Activated naive CD4-positive, alpha-beta T cell treated with anti-CD3 and anti-CD28 coated beads, Interleukin-2, amount 50 U/mL, for 16 hours (primary cell): ENCODE measurements at places on chromosomes 7 and 10.
A peak's percentile ranks its signal among the peaks of the same experiment; 100 is the strongest.

DNA sequence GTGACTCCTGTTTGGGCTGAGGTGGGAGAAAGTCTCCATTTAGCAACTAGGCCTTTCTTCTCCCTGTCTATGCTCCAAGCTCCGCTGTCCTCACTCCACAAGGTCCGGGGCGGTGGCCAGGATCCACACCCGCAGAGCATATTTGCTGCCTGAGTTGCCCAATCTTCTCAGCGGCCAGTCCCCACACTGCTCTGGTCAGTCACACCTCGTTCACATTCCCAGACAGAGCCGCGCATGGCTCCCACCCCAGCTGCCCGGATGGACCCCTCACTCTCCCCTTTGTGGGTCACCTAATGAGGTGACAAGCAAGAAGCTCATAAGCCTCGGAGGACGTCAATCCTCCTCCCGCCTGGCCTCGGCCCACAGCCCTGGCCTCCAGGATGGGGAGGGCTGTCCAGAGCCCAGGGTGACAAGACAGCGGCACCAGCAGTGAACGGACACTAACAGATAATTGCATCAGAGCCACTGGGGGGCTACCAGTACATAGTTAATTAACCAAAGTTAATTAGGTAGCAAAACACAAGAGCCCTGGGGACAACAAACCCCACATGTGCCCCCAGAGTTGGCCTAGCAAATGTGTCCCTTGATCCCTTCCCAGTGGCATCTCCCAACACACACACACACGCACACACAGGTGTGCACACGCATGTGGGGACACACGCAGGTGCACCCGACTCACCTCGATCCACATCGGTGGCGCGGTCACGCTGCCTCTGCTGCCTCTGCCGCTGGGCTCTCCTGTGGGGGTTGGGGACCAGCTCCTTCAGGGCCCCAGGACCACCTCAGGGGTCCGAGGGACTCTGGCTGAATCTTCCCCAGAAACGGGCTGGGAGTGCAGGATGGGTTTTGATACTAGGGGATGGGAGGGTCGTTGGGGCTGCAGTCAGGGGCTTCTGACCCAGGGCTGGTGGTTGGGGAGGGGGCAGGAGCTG lies 11.8 kb downstream of the EPHA1 start:
- DNase-seq = no peak

DNA sequence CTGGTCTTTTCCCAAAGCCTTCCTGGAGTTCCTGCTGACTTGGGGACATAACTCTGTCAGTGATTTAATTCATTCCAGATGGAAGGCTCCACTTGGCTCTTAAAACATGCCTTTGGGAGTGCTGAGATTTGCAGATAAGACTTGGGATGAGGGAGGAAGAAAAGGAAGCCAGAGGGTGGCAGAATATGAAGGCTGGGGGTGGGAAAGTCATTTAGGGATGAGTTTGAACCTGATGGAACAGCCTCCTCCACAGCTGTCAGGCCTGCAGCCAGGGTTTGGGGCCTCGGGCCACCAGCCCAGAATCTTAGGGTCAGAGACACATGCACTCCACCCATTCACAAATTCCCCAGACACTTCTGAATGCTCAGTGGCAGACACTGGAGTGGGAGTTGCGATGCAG lies 28.4 kb upstream of the EIF5AL1 start:
- no peak for DNase-seq

- no peak for DNase-seq
Measured at GRCh38 chr10:24706479-24707118, 17.1 kb downstream of the ARHGAP21 start.

- no peak for DNase-seq
Measured at GRCh38 chr7:36161996-36162395, 8.9 kb downstream of the EEPD1 start.

DNA sequence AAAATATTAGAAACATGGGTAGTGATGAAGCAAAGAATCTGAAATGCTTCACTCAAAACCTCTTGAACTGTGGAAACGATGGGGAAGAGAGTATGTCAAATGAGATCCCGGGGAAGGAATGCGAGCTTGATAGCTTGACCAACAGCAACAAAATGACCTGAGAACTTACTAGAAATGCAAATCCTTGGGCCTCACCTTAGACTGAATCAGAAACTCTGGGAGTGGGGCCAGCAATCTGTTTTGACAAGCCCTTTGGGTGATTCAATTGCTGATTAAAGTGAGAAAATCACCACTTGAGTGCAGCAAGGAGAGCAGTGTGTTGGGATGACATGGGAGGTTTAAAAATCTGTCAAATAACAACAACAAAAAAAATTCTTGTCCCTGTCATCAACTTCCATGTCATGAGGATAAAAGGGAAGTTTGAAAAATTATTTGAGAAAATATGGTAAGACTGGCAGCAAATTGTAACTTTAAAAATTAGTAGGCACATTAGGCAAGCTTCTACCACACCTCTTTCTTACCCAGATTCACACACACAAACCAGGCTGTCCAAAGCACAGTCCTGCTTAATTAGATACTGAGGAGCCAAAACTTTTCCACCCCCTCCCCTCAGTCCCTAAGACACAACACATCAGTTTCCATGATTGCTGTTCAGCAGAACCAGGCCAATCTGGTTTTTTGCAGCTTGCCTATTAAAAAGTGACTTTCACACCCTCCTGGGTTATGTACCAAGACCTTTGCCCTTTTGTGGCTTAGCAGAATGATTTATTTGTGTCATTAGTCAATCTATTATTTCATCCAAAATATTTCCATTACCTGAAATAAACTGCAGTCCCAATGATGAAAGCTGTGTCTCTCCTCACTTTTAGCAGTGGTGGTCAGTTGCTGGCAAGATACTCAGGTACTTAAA lies 15.6 kb downstream of the CALCR start:
- DNase-seq = no peak

DNA sequence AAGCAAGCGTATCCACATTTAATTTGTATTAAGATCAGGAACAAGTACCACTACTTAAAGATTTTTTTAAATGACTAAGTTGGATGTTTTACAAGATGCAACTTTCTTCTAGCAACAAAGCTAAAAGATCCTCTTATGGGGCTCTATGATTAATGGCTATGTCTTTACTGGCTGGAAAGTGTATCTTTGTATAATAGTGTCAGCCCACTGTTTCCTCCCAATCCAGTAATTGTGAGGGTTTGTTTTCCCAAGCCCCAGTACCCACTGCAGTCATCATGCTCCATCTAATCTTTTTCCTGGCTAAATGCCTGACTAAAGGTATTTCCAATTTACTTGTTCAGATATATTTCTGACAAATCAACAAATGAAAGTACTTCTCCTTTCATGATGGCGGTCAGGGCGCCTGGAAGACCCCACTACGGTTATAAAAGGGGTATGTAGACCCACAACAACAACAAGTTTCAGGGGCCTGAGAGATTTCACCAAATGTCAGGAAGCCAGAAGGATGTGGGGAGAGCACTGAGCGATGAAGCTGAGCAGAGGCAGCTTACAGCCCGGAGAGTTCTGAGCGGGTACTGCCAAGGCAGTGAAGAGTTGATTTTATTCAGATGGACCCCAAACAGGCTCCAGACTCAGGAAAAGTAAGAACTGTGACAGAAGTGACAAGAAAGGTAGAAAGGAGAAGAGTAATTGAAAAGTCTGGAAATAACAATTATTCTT lies 222.6 kb upstream of the KLF14 start:
- no peak for DNase-seq

- no peak for DNase-seq
Measured at GRCh38 chr7:14859267-14859666, 43.3 kb downstream of the DGKB start.

DNA sequence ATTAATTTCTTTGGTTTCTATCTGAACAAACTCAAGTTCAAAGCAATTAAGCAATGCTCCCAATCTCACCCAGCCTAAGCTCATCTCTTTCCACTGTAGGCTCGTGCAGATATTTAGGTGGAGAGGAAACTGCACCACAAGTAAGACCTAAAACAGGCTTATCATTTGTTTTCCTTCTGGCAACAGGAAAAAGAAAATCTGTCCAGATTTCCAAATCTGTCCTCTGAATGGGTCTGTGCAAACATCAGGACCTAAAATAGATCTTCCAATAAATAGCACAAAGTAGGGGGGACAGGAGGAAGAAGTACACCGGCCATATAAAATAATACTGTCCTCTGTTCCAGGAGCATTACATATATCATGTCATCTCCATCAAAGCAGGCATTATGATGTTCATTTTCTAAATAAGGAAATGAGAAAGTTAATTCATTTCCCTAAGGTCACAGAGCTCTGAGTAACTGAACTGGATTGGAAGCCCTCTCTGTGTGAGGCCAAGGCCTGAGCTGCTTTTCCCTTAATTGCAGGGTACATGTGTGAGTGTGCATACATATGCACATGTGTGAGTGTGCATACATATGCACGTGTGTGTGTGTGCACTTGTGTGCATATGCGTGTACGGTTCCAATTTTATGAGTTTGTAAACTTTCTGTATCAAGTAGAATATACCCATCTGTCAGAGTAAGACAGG lies 92.8 kb upstream of the PARD3 start:
- DNase-seq = no peak

DNA sequence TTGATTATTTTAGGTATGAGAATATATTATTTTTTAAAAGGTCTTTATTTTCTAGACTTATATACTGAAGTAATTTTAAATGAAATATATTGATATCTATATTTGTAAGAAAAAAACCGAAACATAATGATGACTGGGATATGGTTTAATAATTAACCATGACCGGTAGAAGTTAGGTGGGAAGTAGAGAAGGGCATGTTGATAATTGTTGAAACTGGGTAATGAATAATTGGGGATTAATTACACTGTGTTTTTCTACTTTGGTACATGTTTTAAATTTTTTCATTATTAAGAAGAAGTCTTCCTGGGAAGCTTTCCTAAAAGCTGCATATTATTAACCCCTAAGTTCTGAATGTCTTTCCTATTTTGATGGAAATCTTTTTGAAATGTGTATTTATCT lies 16.3 kb downstream of the TSPAN12 start:
- no peak for DNase-seq

DNA sequence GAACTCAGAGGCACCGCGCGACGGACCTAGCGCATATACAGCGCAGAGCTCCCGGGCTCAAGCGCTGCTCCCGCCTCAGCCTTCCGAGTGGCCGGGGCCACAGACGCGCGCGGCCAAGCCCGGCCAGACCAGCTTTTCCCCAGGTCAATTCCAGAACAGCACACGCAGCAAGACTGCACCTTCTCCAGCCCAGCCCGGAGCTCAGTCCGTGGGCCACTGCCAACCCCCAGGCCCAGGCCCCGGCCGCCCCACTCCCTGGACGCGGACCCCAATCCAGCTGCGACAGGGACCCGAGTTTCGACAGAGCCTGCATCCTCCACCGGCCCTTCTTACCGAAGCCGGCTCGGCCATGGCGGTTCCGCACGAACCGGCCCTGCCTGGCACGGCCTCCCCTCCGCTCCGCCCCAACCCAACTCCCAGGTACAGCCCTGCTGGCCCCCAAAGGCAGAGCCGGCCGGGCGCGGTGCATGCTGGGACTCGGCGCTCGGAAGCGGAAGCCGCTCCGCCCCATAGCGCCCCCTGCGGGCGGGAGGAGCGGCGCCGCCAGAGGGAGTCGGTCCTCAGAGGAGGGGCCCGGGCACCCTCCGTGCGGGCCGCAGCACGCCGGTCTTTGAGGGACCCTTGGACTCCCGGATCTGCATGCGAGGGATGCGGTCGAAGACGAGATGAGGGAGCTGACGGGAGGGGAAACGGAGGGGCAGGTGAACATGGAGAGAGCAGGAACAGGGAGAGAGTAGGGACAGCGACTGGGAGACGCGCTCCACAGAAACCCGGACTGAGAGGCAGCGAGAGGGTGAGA lies at the start of gene ZNF425:
ZNF425 (minus strand) TSS at position 462 of the 799 bp plus-strand sequence; CDS start at position 351, 111 bp downstream.
- DNase-seq = peak; percentile 95

- DNase-seq = no peak
Measured at GRCh38 chr10:74334221-74334620, 183.2 kb downstream of the ADK start.

DNA sequence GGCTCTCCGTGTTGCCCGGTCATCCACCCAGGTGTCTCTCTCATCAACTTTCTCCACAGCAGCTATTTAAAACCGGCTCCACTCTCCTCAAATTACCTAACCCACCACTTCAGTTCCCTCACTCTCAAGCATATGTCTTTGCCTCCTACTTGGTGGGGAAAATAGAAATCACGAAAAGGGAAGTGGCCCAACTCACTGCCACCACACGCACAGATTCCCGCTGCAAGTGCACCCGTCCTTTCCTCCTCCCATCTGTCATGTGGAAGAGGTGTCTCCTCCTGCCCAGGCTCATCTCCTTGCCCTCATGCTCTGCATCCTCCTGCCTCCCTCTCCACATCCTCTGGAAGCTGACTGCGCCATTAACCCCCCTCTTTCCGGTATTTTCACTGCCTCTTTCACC lies 80.8 kb upstream of the MKX start:
- no peak for DNase-seq

DNA sequence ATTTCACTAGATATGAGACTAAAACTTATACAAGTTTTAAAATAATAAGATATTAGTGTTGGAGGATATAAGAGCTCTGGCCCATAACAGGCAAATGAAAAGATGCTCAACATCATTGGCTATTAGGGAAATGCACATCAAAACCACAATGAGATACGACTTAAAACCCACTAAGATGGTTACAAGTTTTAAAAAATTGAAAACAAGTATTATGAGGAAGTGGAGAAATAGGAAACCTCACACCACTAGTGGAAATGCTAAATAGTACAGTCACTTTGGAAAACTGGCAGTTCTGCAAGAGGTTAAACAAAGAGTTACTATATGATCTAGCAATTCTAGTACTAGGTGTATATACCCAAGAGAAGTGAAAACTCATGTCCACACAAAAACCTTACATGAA lies 17.2 kb downstream of the PANK1 start:
- DNase-seq = no peak

DNA sequence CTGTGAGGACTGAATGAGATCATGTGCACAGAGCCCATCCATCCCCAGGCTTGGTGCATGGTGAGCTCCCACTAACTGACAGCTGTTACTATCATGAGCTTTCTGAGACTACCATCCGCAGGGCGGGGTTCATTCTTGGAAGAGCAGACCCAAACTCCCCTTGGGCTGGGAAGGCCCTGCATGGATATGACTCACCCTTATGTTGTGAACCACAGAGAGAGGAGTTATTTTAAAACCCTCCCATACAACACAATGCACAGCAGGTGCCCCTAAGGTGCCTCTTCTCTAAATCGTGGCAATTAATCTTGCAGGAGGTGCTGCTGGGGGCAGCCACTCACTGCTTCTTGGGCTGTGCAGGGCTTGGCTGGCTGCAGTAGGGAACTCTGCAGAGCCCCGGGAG lies 219.1 kb downstream of the GFRA1 start:
- DNase-seq = no peak

DNA sequence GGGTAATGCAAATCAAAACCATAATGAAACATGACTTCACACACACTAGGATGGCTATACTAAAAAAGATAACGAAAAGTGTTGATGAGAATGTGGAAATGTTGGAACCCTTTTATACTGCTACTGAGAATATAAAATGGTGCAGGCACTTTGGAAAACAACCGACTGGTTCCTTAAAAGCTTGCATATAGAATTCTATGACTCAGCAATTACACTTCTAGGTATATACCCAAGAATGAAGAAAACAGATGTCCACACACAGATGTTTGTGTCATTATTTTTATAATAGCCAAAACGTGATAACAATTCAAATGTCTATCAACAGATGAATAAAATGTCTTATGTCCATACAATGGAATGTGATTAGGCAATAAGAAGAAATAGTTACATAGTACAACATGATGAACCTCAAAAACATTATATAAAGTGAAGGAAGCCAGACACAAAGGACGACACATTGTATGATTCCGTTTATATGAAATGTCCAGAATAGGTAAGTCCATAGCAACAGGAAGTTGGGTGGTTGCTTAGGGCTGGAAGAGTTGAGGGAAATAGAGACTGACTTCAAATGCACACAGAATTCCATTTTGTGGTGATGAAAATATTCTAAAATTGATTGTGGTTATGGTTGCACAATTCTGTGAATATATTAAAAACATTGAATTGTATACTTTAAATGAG lies 148.3 kb upstream of the PHYHIPL start:
- DNase-seq = no peak
